Stimulated activated CD4-positive, alpha-beta T cell treated with anti-CD3 and anti-CD28 coated beads, Interleukin-15, amount 100 ng/mL, for 1 hour (primary cell): ENCODE measurements at places on chromosomes 6 and 20.

GRCh38 chr6:151374036-151374683 is 17.2 kb downstream of the ZBTB2 start:
- no peak for DNase-seq

DNA sequence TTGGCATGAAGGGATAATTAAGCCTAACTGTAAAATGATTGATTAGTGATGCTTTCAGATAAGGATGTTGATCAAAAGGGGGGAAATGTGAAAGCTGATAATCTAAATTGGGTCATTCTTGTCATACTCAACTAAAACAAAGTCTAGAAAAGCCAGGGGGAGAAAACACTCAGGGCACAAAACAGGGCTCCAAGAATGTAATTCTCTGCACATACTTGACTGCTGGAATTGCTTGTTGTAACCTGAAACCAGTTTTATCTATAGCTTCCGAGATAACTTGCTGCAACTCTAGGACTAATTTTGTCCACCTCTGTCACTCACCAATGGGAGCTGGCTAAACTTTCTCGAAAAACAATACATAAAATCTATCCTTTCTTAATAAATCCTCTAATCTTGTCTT is 310.3 kb downstream of the CLVS2 start:
- DNase-seq: no peak

GRCh38 chr20:45187693-45188092 is 13.0 kb downstream of the PI3 start:
- no peak for DNase-seq

GRCh38 chr6:5403609-5404008 is 142.3 kb downstream of the FARS2 start:
- no peak for DNase-seq

- no peak for DNase-seq
These were observed 72.2 kb downstream of the RIN2 start for GRCh38 chr20:19830211-19830785.

GRCh38 chr6:104521176-104521575 is 338.5 kb downstream of the HACE1 start:
- no peak for DNase-seq

- DNase-seq: no peak
These were observed 60.6 kb downstream of the HIVEP2 start for GRCh38 chr6:142884214-142885035.

DNA sequence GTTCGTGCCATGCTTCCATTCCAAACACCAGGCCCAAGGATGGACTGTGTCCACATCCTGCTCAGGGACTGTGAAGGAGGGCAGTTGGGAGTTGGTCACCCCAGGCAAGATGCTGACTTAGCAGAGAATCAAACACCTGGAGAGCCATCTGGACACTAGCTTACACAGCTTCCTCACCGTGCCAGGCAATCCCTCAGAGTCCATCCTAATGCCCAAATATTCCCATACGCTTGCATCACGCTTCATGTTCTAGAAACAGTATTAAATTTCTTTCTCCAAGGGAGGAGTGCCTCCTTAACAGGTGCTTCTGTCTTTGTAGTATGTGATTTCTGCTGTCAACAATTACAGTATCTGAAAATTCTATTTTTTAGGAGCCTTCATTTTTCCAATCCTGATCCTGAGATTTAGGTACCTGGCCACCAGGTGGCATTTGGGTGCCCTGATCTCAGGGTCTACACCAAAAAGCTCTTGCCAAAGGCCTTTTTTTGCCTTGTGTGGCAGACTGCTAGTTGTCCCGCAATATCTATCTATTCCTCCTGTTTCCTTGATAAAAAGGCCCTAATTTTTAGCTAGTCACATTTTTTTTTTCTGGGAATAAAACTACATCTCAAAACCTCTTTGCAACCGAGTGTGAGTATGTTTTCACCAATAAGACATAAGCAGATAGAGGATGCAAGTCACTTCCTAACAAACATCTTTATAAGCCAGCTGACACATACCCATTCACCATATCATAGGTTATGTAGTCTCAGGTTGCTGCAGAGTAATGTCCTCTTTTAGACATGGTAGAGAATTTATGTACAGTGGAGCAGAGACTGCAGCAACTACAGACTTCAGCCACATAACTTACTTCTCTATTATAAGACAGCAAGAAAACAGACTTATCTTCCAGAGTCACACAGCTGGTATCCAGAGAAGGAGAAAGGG is 85.0 kb downstream of the PREP start:
- no peak for DNase-seq

DNA sequence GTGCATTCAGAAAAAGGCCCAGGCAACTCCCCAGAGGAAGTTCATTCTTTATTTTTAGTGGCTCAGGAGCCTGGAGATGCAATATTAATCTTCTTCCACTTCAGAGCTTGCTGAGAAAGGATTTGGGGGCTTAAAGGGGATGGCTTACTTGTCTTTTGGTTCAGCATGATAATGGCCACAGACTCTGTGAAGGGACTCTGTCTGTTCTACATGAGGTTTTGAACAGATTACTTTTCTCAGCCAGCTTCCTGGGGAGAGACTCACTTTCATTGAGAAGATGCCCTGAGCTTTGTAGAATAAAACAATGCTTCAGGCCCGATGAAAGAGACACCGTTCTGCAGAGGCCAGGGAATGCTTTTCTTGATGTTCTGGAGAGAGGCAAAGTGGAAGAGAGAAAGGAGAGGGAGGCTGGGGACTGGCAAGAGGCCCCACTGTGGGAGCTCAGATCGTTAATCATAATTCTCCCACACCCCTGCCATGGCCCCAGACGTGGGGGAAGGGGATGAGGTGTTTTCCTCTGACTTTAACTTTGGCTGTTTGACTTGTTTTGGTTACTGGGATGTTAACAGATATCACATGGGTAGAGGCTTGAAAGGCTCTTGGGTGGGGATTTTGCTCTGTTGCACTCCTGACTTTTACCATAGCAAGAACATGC is 19.1 kb downstream of the SCP2D1 start:
- no peak for DNase-seq

- DNase-seq: no peak
These were observed 443.0 kb downstream of the PKHD1 start for GRCh38 chr6:51644426-51644825.

- DNase-seq: no peak
These were observed 41.0 kb downstream of the CYP24A1 start for GRCh38 chr20:54132612-54133433.

GRCh38 chr6:144475411-144475810 is 190.3 kb downstream of the UTRN start:
- no peak for DNase-seq

DNA sequence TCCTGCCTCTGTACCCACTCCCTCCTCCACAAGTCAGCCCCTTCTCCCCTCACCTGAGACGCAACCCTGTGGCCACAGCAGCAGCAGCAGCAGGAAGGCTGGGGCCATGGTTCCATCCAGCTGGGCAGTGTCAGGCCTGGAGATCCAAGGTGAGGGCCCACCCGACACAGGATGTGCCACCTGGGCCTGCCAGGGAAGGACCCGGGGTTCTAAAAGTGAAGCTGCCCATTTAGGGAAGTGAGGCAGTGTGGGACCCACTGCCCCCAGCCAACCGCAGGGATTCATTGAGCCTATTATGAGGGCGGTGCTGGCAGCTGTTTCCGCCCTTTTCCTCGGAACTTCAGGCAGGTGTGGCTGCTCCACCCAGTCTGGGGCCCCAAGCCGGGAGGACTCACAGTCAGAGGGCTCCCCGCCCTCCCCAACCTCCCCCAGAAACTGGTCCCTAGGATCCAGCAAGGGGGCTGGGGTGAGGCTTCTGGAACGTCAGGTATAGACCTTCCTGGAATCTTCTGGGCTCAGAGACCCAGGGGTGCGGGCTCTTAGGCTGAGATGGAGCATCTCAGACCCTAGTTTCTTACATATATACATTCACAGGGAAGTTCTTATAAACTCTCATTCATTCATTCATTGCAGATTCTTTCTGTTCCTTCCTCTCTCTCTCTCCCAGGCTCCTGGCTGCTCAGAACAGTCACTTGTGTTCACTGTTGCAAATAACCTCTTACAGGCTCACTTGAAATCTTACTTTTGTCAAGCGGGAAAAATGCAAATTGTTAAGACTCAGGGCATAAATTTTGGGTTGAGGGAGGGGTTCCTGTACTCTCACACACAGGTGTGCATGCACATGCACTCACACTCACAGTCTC is at the start of gene TREML2:
Gene TREML2 (minus strand): TSS at position 249 of the 863 bp plus-strand sequence. CDS start 141 bp downstream, at position 108.
- no peak for DNase-seq

DNA sequence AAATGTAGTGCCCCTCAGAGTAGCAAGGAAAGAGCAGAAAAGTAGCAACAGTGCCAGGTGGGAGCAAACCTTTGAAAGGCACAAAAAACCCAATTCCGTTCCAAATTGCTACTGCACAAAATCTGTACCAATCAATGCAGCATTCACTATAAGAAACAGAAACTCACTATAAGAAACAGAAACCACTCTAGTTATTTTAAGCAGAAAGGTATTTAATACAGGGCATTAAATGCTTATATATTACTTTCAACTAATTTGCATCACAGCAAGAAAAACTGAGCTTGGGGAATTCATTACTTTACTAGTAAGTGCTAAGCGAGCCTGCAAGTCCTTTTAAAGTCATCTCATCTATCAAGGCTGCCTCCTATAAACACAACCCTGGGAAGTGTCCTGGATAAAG is 116.5 kb upstream of the OLIG3 start:
- no peak for DNase-seq

GRCh38 chr6:104431096-104431495 is 428.6 kb downstream of the HACE1 start:
- no peak for DNase-seq

GRCh38 chr6:53805725-53806124 is 10.9 kb downstream of the LRRC1 start:
- no peak for DNase-seq

- no peak for DNase-seq
These were observed 523.7 kb upstream of the SLC35B3 start for GRCh38 chr6:8958894-8959511.

DNA sequence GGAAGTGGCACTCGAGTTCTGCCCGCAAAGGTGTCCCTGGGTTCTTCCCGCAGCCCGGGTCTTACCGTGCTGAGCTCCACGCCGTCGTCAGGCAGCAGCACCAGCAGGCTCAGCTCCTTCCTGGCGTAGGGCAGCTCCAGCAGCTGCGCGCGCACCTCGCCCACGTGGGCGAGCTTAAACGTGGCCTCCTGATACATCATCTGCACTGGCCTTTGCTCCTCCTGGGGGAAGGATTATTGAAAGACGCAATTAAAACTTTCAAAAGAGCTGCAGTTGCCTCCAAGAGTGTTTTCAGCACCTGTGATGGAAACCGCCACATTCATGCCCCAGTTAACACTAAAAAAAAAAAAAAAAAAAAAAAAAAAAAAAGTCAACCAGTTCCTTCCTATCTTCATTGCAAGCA is 11.3 kb downstream of the SERPINB9 start:
- peak; percentile 40 for DNase-seq

DNA sequence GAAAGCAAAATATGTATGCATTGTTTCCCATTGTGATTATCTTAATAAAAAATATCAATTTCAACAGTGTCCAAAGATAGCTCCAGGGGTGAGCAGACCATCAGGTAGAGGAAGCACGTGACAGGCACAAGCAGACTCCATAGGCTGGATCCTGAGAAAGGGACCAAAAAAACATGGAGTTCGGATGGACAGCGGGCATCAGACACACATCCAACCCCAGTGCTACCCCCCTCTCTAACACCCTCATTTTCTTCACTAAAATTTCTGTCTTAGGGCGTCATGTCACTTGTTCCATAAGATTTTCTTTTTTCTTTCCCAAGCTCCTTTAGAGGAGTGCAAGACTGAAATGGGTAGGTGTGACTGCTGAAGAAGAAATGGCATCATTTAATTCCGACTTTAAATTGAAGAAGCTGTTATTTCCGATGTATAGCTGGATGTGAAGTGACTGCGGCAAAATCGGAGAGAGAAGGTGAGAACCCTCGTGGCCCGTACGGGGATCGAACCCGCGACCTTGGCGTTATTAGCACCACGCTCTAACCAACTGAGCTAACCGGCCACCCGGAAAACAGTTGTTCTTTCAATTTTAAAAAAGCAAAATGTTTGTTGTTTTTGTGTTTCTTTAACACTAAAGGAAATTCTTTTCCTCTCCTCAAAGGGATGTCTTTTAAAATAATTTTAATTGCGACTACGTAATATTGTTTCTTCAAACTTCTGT is 10.3 kb upstream of the PRSS16 start:
- peak; percentile 33 for DNase-seq

DNA sequence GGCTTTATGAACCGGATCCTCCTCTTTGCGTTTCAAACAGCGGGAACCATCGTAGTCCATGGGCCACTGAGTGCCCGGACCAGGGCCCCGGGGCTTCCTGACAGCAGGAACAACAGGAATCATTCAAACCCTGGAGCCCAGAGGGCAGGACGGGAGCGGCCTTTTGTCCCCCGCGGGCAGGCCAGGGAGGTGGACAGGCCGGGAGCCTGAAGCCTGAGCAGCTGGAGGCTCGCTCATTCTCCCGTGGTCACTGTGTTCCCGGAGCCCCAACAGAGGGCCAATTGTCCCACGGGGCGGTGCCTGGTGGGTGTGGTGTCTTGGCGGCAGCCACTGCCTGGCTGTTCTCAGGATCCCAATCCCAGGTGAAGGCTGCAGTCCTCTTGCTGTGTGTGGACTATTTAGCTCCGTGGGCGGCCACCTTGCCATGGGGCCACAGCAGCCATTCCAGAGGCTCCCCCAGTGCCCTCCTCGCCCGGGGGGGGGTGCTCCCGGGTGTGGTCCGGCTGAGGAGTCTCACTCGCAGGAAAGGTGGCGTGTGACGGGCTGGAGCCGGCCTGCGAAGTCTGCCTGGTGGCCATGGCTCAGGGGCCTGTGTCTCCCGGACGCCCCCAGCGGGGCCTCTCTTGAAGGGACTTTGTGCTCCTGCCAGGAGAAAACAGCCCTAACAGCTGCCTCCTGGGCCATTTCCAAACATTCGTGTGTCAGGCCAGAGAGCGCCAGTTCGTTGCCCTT is 77.2 kb upstream of the BHLHE23 start:
- no peak for DNase-seq

- DNase-seq: no peak
These were observed 667.2 kb downstream of the EPHA7 start for GRCh38 chr6:92752114-92752513.

GRCh38 chr6:151524059-151524458 is 30.2 kb downstream of the CCDC170 start:
- DNase-seq: no peak

GRCh38 chr6:138882369-138883017 is 86.6 kb downstream of the ECT2L start:
- DNase-seq: no peak

GRCh38 chr20:62413025-62413570 is 6.0 kb upstream of the CABLES2 start:
- no peak for DNase-seq

DNA sequence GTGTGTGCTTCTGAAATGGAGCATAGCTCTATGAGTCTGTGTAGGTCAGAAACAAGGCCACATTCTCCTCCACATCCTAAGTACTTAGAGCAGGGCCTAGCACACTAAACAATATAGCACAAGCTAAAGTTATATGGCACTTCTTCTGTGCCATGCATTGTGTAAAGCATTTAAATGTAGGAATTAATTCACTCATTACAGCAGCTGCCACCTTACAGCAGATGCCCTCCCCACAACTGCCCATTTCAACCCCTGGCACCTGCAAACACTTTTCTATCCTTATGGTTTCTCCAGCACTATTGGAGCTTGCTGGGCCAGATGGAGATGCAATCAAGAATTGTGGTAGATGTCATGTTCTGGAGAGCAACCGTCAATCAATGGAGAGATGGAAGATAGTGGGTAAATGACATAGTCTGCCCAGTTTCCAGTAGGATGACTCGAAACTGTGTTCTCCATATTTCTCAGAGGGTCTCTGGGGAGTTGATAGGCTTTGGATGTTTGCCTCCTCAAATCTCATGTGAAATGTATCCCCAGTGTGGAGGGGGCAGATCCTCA is 373.7 kb downstream of the DOK5 start:
- no peak for DNase-seq

GRCh38 chr6:151111670-151112069 is 128.1 kb upstream of the AKAP12 start:
- no peak for DNase-seq
